ENCODE measurements at places on chromosomes 7 and 10.

- DNase-seq: peak; percentile 93
Measured at GRCh38 chr7:75772081-75773077, at the start of gene CCL26. Gene CCL26 (minus strand): TSS chr7:75772211. CDS start chr7:75772176, 35 bp downstream.

GRCh38 chr10:82934429-82934828, 1059.4 kb downstream of the NRG3 start:
- DNase-seq: no peak

GRCh38 chr7:142925413-142925812, 8.1 kb downstream of the TRPV5 start:
- DNase-seq: no peak

GRCh38 chr7:127393368-127394058, 1.0 kb upstream of the ZNF800 start:
- peak; percentile 28 for DNase-seq

DNA sequence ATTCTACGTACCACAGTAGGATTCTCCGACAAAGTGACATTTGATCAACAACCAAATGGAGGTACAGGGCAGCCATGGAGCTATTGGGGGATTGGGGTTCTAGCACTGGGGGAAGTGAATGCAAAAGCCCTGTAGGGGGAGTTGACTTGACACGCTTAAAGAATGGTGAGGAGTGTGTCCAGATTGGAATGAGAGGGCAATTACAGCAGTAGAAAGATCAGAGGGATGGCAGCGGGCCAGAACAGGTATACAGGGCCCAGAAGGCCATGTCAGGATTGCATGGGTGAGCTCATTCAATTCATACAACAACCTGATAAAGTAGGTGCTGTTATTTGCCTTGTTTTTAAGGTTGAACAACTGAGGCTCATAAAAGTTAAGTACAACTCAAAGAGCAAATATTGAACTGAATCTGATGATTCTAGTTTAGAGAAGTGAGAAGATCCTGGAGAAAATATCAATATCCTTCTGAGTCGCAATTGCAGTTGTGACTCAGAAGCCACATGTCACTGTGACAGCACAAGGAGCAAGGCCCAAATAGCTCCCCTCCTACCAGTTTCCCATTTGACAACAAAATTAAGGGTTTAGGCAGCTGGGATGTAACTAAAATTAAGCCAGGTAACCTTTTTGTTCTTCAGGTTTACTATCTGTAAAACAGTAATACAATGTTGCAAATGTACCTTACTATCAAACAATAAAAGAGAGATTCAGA, 28.0 kb upstream of the CTTNBP2 start:
- no peak for DNase-seq

DNA sequence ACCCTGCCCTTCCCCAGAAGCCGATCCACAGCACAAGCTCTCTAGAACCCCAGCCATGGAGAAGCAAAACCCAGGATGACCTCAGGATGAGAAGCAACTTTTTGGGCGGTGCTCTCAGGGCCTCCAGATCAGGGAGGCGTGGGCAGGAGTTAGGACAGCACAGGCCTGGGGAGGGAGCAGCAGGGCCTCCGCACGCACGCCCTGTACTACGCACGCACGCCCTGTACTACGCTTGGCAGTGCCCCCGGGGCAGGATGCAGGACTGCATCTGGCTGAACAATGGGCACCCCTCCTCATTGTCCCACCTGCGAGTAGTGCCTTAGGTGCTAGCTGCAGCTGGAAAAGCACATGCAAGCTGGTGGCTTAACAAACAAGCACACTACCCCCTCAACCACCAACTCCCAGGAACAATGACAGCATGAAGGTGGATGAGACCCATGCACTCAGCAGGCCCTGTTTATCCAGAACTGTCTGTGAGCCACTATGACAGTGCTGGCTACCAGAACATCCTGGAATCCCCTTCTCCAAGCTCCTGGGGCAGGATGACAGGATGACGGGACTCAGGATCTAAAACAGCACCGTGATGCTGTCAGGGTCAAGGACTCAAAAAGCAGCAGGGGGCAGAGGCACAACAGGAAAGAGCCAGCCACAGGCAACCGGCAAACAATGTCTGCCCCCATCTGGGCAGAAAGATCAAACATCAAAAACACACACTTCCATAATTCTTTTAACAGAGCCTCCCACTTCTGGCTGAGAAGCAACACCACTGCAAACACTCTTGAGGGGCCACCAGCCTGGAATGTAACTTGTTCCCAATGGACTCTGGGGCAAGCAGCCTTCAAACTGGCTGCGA, 11.8 kb downstream of the PODXL start:
- DNase-seq: peak; percentile 59

DNA sequence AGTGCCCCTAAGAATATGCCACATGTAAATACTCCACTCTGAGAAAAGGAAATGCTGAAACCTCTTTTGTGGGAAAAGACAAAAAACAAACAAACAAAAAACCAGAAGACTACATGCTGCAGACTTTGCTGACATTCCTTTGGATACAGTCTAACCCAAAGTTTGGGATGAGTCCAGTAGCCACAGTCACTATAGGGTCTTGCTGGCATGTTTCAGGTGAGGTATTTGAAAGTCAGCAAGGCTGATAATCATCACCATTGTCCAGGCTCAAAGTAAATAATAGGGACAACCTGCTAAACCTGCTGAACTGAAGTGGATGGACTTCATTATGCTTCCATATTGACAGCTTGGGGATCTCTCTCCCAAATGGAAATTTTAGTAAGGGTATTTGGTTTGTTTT, 1087.0 kb upstream of the LRRTM3 start:
- no peak for DNase-seq

GRCh38 chr10:12589791-12590190, 240.4 kb downstream of the CAMK1D start:
- DNase-seq: no peak

- DNase-seq: peak; percentile 41
Measured at GRCh38 chr7:5598261-5598761, 174.7 kb upstream of the TNRC18 start.

DNA sequence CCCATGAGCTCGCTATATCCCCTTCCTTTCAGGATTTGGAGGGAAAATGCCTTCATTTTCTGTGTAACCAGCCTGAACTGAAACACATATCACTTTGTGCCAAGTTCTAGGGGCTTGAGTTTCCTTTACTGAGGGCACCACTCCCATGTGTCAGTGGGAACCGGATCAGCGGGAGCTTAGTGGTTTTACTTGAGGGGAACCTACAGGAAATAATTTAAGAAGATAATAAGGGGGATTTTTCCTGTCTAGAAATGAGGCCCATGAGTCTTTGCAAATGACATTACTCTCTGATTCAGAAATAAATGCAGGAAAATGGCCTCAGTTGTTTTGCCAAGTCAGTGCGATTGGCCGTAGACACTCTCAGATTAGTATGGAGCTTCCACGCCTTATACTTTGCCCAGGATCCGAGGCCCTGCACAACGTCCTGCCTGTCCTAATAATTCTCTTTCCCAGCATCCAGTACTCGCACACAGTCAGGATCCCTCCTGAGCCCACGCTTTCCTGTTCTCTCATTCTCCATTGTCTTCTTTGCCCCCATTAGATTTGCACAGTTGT, 86.4 kb upstream of the LYZL1 start:
- no peak for DNase-seq

GRCh38 chr10:92695679-92696605, 6.2 kb downstream of the HHEX start:
- DNase-seq: peak; percentile 42

DNA sequence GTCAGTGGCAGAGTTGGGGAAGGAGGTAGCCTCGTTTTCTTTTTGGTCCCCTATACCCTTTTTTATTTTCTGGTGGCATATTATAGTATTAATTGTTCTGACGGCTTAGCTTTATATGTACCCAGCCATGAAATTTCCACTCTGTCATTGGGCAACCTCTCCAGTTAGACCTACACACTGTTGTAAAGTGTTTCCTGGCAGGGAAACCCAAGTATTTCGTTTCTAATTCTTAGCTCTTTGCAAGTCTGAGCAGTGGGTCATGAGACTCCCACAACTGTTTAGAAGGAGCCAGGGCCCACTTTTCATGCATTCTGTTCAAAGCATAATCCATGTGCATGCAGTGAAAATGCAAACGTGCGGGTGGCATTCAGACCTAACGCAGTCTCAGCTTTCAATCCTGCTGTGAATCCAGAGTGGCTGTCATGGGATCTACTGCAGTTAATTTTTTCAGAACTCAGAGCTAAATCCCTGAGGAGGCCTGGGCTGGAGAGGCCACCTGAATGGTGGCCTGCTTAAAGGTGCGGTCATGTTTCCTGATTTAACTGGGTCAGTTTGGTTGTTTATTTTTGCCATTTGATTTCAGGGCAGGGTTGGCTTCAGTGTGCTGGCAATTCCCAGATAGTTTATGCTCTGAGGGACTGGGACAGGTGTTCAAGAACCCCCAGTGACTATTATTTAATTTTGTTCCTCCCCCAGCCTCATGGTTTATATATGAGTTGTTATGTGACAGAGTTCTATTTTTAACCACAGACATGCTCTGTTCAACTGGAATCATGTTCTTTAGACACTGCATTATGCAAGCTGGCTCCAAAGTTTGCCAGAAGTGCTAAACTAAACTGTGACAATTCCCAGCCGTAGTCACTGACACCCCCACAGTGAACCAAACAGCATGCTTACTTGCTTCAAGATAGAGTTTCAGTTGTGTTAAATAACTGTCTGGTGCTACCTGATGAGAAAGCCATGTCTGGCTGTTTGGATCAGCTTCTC, 27.4 kb upstream of the SYPL1 start:
- DNase-seq: peak; percentile 23

- DNase-seq: peak; percentile 25
Measured at GRCh38 chr10:70374775-70375614, 7.4 kb downstream of the LRRC20 start.

DNA sequence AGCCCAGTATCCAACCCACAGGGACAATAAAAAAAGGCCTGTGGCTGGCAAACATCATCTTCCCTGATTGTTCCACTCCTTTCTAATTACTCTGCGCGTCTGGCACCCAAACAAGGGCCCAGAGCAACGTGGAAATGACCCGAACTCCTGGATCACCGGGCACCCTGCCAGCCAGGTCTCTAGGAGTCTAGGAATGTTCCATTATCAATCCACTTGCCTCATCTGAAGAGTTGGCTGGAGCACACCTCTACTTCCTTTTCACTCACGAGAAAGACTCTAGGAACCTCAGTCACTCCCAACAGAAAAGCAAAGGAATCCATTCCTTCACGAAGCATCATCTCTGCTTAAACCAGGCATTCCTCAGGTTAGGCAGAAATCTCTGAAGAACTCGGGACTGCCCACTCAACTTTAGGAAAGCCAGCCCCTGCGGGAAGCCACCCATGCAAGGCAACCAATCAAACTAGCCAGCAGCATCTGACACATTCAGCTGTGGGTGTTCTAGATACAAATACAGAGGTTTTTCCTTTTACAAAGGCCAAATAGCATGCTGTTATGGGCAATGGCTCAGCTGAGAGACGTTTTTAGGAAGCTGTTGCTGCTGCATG, 37.7 kb downstream of the ATXN7L1 start:
- peak; percentile 37 for DNase-seq

GRCh38 chr7:7789551-7789988, 71.2 kb upstream of the RPA3 start:
- DNase-seq: no peak

GRCh38 chr7:140738280-140738679, 41.8 kb downstream of the NDUFB2 start:
- DNase-seq: no peak

DNA sequence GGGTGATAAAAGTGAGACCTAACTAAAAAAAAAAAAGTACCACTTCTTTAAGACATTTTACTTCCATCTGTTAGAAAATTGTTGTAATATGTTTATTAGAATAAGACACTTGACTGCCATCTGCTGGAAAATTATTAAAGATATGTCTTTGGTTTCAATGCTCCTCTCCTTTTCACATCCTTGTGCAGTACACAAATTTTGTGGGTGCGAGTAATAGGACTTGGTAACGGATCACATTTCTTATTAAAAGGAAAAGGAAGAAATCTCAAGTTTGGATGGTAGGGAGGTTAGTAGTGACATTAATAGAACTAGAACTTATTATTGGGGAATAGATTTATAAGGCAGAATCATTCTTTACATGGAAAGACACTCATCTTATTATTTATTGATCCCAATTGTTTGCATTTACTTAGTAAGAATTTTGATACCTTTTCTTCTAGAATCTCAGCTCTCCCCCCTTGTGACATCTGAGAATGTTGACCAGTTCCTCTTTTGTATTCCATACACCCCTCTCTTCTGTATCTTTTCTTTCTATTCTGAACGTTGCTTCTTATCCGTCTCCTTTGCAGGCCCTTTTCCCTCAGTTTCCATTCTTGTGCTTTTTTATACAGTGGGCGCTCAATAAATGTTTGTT, 43.0 kb upstream of the RPA3 start:
- DNase-seq: peak; percentile 60

DNA sequence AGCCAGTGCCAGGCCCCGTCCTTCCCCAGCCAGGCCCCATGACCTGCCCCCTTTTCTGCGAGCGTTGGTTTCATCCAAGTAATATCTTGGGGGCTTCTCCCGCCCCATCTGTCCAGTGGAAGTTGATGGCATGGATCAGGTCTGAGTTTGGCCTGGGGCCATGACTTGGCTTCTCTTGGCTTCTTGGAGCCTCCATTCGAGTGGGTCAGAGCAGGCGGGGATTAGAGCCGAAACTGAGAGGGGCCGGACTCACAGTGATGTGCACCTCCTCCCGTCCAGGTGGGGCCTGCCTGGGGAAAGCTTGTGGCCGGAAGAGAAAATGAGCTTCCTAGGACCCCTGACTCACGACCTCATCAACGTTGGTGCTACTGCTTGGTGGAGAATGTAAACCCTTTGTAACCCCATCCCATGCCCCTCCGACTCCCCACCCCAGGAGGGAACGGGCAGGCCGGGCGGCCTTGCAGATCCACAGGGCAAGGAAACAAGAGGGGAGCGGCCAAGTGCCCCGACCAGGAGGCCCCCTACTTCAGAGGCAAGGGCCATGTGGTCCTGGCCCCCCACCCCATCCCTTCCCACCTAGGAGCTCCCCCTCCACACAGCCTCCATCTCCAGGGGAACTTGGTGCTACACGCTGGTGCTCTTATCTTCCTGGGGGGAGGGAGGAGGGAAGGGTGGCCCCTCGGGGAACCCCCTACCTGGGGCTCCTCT, 15.1 kb upstream of the LIMK1 start:
- DNase-seq: no peak

- no peak for DNase-seq
Measured at GRCh38 chr10:97939446-97939990, 89.9 kb downstream of the GOLGA7B start.

GRCh38 chr10:66151346-66151745, 774.5 kb upstream of the LRRTM3 start:
- DNase-seq: no peak

DNA sequence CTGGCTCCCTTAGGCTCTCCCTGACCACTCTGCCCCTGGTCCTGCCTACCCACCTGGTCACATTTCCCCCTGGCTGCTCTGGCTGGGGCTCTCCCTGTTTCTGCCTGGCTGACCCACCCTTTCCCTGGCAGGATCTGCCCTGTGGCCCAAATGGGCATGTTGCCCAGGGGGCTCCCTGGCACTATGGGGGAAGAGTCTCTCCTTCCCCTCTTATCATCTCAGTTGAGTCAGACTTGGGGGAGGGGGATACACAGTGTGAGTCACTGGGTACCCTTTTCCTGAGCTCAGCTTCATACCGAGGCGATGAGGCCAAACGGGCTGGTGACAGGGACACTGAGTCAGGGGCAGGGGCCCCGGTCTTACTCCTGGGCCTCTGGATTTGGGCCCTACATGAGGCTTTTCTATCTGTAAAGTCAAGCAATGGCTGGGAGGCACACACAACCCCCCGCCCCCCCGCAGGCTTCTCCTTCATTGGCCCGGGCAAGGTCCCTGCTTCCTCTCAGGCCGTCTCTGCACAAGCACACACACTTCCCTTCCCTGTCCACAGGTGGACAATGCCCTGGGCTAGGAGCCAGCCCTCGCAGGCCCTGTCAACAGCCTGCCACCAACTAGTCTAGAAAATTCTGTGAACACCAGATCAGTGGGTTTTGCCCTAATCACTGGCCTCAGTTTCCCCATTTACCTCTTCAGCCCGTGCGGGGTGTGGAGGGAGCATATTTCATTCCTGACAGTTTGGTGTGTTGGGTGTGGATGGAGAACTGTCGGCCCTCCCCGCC, 627 bp upstream of the FLNC start:
- peak; percentile 67 for DNase-seq

Measured in fibroblast of upper back skin (primary cell).